Sciatic nerve (tissue), 2 donors: ENCODE measurements at places on chromosomes 7 and 10. TPM values are rescaled to one million over a fixed set of nuclear protein-coding genes. Genes with fewer than 3 reads are reported as not detected.

BLNK gene
- 13.1 TPM for total RNA-seq

- DNase-seq = no peak
Observed at GRCh38 chr10:60644436-60645130, 133.7 kb upstream of the CDK1 start.

- DNase-seq = no peak
Observed at GRCh38 chr7:132666071-132666773, 90.0 kb upstream of the PLXNA4 start.

TMEM270 gene
- not detected for total RNA-seq

DNA sequence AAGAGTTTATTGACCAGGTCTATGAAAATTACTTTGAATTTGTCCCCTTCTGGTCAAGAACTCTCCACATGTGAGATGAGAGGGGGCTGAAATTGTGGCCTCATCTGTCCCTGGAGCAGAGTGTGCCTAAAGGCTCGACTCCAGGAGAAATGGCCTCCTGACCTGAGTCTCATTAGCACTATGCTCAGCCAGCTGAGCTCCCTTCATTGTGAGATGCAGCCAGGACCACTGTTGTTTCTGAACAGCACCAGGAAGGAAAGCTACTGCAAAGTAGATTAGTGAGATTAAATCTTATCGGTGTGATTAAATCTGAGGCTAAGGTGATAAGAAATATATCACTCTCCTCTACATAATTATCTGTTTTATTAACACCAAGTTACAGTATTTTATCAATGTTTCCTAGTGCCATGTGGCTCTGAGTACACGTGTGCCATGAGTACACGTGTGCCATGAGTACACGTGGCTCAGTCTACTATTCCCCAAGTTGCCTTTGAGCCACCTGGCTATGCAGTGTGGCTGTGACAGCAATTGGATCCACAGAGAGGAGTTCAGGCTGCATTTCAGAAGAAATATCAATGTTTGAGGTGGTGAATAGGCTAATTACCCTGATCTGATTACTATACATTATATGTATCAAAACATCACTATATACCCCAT, 126.9 kb downstream of the IPMK start:
- no peak for DNase-seq
